ENCODE measurements at places on chromosomes 7 and 10.

DNA sequence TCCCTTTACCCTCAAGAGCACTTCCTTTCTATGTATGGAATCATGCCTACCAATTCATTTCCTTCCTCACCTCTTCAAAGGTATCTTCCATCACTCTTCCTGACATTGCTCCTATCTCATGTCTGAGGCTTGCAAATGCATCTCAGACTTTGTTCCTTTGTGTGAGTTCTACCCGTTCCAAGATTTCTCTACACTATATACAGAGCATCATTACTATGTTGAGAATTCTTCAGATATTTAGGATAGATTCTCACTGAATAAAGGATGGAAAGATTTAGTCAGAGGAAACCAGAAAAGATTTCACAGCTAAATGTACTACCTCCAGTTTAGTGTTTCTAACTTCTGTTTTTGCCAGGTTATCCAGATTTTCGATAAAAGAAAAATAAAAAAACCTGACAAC is 462.7 kb downstream of the PHTF2 start:
- no peak for DNase-seq

GRCh38 chr10:91317541-91317940 is 92.6 kb upstream of the HECTD2 start:
- DNase-seq: no peak

DNA sequence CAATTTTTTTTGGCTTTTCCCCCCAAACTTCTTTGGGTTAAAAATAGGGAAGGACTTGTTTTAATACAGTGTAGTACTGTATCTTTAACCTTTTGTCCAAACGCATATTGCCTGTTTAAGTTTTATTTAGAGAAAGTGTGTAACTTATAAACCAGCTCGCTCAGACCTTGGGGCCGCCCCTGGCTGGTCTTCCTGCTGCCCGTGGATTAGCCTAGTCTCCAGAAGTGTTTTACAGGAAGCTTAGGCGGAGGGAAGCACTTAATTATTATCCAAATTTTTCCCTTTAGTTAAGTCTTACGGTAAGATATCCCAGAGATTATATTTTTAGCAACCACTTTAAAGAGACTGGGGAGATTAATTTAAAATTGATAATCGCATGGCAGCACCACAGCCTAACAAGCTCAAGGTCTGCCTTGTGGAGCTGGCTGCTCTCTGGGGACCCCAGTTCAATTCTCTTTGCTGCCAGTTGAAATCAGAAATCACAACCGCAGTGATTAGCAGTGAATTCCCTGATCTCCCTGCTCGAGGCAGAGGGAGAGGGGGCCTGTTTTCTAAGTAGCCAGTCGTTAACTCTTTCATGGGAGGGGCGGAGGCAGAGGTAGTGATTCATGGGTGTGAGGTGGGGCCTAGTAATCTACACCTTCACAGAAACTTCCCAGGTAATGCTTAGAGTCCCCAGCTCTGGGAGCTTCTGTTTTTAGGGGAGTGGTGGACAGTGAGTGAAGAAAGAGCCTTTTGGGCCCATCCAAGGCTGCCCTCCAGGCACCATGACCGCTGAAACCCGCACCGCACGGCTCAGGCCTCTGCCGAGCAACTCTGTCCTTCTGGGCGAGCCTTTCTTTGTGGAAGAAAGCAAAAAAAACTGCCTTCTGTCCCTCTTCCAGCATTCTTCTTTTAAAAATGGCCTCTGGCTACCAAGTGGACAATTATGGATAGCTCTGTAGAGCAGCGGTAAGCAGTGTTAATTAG is 548.7 kb upstream of the GALNT17 start:
- DNase-seq: no peak

GRCh38 chr7:218896-219580 is 26.7 kb downstream of the FAM20C start:
- no peak for DNase-seq

DNA sequence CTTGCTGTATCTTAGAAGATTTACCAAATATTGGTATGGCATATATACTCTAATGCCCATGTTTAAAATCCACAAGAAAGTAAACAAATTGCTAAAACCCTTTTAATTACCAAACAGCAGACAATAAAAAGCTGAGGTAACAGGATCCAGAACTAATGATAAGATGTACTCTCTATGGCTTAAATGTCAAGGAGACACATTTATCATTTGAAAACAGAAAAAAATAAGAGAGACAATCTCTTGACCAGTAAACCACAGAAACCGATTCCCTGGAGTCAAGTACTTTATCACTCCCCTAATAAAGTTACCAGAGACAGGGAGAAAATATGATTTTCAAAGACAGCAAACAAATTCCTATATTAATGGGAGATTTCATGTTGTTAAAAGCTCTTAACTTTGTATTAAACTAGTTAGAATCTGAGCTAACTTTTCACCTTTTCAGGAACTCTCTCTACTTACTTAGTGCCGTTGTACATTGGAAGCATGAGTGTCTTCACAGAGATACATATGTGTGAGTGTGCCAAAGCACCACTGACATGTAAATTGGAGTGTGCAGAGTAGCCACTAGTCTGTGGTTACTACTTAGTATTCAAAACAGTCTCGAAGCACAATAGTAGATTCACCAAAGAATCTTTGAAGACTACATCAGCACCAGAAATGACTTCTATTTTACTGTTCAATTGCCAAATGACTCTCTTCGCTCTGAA is 44.2 kb downstream of the TSPAN12 start:
- no peak for DNase-seq

GRCh38 chr10:71999360-72000072 is 35.3 kb downstream of the CHST3 start:
- DNase-seq: no peak

DNA sequence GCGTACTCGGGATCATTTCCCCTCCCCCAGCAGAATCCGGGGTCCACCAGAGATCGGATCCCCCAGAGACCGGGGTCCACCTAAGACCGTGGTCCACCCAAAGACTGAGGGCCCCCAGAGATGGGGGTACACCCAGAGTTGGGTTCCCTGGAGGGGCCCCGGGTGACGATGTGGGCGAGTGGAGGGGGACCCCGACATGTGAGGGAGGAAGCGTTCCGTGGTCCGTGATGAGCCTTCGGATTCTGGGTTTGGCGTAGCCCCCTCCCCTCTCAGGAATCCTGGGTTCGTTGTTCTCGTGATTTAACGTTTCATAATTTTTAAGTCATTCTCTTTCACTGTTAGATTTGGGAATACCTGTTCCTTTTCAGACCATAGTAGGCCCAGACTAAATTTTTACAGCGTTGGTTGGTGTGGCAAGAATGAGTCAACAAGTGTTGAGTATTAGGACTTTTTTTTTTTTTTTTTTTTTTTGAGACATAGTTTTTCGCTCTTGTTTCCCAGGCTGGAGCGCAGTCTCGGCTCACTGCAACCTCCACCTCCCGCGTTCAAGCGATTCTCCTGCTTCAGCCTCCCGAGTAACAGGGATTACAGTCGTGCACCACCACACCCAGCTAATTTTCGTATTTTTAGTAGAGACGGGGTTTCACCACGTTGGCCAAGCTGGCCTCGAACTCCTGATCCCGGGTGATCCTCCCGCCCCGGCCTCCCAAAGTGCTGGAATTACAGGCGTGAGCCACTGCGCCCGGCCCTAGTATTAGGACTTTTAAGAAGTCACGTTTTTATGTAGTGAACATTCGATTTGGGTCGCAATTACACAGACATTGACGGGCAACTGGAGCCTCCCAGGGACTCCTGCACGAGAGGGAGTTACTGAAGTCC is 672 bp downstream of the GTPBP4 start:
- DNase-seq: no peak

DNA sequence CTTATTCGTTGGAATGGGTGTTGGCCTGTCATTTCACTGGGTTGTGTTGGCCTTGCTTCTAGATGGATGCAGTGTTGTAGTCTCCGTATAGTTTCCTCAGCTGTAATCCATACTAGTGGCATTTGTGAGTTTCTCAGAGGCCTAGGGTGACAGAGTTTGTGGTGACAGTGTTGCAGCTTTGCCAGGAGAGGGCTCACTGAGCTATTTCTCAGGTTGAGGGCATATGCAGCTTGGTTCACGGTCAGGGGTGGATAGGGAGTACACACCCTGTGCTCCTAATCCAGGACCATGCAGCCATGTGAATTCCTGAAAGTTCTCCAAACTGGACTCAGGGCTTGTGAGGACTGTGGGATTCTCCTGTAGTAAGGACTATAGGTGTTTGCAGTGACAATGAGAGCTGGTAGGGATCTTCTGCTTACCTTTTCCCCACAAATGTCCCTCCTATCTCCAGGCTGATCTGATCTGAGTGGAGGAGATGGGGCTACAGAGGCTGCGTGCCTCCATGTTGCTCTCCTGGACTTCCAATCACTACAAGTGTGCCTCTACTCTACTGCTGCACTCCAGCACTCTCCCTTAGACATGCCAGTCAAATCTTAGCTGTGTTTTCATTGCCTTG is 229.0 kb downstream of the STK31 start:
- DNase-seq: no peak

GRCh38 chr7:36001546-36001945 is 151.5 kb upstream of the EEPD1 start:
- DNase-seq: no peak

DNA sequence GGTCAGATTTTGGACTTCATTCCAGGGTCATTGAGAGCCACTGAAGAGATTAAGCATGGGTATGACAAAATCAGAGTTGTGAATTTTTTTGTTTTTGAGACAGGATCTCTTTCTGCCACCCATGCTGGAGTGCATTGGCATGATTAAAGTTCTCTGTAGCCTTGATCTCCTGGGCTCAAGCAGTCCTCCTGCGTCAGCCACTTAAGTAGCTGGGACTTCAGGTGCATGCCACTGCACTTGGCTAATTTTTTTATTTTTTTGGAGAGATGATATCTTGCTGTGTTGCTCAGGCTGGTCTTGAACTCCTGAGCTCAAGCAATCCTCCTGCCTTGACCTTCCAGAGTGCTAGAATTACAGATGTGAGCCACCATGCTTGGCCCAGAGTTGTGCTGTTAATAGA is 52.5 kb upstream of the GLCCI1 start:
- no peak for DNase-seq

- no peak for DNase-seq
These were observed 130.8 kb downstream of the TCF7L2 start for GRCh38 chr10:113080925-113081229.
